ENCODE measurements at places on chromosomes 5 and 9.

DNA sequence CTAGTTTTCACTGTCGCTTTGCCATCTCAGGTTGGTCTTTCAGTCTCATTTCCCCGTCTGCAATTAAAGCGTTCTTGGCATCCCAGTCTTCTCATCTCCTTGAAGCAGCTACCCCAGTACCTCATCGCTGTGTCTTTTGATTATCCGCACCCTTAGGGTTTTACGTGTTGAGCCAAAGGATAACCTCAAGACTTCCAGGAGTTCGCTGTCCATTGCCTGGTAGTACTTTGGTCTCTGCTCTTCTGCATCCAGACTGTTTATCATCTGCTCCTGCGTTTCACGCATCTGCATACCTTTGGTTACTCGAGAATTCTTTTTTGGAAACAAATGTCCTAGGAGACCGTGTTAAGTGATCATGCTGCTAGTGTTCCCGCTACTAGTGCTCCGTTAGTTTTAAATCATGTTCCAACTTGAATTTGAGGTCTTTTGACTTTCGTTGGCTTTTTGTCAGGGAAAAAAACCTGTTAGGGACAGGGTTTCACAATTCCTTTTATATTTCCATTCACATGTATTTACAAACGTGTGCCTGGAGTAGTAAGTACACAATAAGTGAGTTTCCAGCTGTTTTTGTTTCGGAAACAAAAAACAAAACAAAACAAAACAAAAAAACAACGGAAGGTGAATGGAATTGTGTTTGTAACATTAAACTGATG is 888 bp downstream of the RABGAP1 start:
- H3K36me3 ChIP-seq: peaks cover 10% of the 10 kb centered on the region
- no peaks in the 10 kb centered on the region for H3K27me3 ChIP-seq
- peak overlapping the region; percentile 98 for H3K4me3 ChIP-seq
- DNase-seq: no peak
- H3K27ac ChIP-seq: peak overlapping the region; percentile 91

GRCh38 chr5:134561871-134562296 is 36.4 kb downstream of the JADE2 start:
- peaks cover 5% of the 10 kb centered on the region for H3K4me1 ChIP-seq
- no peak for DNase-seq
- no peaks in the 10 kb centered on the region for H3K27me3 ChIP-seq
- H3K36me3 ChIP-seq: peaks cover 10% of the 10 kb centered on the region

- no peaks in the 10 kb centered on the region for H3K4me1 ChIP-seq
- H3K27ac ChIP-seq: no peak overlapping the region
- no peak for DNase-seq
- H3K27me3 ChIP-seq: no peaks in the 10 kb centered on the region
Observed at GRCh38 chr5:57341380-57341979, 141.1 kb downstream of the ACTBL2 start.

GRCh38 chr9:93820667-93821306 is 134.4 kb downstream of the BARX1 start:
- no peak overlapping the region for H3K4me3 ChIP-seq
- no peak overlapping the region for H3K27ac ChIP-seq
- H3K36me3 ChIP-seq: no peaks in the 10 kb centered on the region
- H3K27me3 ChIP-seq: peaks cover 37% of the 10 kb centered on the region

GRCh38 chr9:81906671-81907070 is 21.6 kb upstream of the SPATA31D4 start:
- DNase-seq: no peak
- H3K4me1 ChIP-seq: no peaks in the 10 kb centered on the region
- no peaks in the 10 kb centered on the region for H3K27me3 ChIP-seq
- H3K4me3 ChIP-seq: no peak overlapping the region
- H3K36me3 ChIP-seq: no peaks in the 10 kb centered on the region

- H3K36me3 ChIP-seq: peaks cover 27% of the 10 kb centered on the region
- DNase-seq: no peak
- no peaks in the 10 kb centered on the region for H3K27me3 ChIP-seq
- H3K27ac ChIP-seq: no peak overlapping the region
Observed at GRCh38 chr9:37215381-37215780, 95.0 kb downstream of the ZCCHC7 start.

- DNase-seq: no peak
- peak overlapping the region; percentile 56 for H3K27ac ChIP-seq
- peaks cover 42% of the 10 kb centered on the region for H3K4me1 ChIP-seq
- peaks cover 1% of the 10 kb centered on the region for H3K36me3 ChIP-seq
Observed at GRCh38 chr9:133112663-133113026, 8.4 kb downstream of the RALGDS start.

DNA sequence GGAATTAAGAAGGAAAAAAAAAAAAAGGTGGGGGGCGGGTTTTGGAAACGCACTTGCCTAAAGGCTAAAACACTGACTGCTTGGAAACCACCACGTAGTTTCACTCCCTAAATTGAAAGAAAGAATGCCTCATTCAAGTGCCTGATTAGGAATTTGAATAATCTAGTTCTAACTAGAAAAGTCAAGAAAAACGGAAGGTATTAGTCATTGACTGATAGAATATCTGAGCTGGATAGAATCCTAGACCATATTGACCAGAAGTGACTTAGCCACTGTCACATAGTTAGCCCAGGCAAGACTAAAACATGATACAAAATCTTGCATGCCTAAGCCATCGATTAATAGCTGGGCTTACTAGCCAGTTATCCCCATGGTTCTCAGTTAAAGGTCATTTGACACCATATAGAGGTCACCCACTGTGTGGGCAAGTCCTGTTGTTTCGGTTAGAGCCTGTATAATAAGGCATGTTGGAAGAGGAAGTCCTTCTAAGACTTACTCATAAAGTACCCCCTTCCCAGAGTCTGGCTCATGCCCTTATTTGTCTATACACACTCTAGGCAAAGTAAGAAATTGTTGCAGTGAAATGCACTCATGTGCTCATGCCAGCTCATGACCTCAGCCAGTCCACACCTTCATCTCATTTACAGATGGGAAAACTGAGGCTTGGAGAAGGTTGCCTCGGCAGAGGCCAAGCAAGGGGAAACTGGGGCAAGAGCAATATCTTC is 40.2 kb downstream of the SH3RF2 start:
- no peaks in the 10 kb centered on the region for H3K36me3 ChIP-seq
- no peak overlapping the region for H3K4me3 ChIP-seq
- H3K27ac ChIP-seq: no peak overlapping the region
- H3K4me1 ChIP-seq: peaks cover 4% of the 10 kb centered on the region
- peaks cover 7% of the 10 kb centered on the region for H3K27me3 ChIP-seq

- H3K27ac ChIP-seq: no peak overlapping the region
- H3K36me3 ChIP-seq: no peaks in the 10 kb centered on the region
- DNase-seq: no peak
Observed at GRCh38 chr5:138820695-138821094, 54.4 kb downstream of the LRRTM2 start.

- peaks cover 15% of the 10 kb centered on the region for H3K4me1 ChIP-seq
- H3K36me3 ChIP-seq: no peaks in the 10 kb centered on the region
- DNase-seq: no peak
- H3K27ac ChIP-seq: no peak overlapping the region
- peaks cover 3% of the 10 kb centered on the region for H3K27me3 ChIP-seq
- no peak overlapping the region for H3K4me3 ChIP-seq
Observed at GRCh38 chr5:56358703-56359681, 125.9 kb upstream of the ANKRD55 start.

GRCh38 chr9:89562186-89562814 is 42.5 kb upstream of the GADD45G start:
- no peak overlapping the region for H3K4me3 ChIP-seq
- no peaks in the 10 kb centered on the region for H3K36me3 ChIP-seq
- peaks cover 13% of the 10 kb centered on the region for H3K4me1 ChIP-seq

- peak overlapping the region; percentile 99 for H3K4me3 ChIP-seq
- H3K4me1 ChIP-seq: peaks cover 68% of the 10 kb centered on the region
- peak overlapping the region; percentile 98 for H3K27ac ChIP-seq
Observed at GRCh38 chr5:119357808-119358529, 2.1 kb downstream of the TNFAIP8 start.

DNA sequence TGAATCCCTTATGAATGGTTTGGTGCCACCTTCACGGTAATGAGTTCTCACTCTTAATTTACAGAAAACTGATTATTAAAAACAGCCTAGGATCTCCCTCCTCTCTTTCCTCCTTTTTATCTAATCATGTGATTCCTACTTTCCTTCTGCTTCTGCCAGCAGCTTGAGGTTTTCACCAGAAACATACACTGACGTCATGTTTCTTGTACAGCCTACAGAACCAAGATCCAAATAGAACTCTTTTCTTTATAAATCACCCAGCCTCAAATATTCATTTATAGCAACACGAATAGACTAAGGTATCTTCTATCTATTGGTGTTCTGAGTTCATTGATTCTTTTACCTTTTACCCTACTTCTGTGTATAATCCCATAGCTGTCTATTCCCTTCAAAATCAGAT is 388.9 kb upstream of the CDH10 start:
- no peaks in the 10 kb centered on the region for H3K4me1 ChIP-seq
- H3K36me3 ChIP-seq: no peaks in the 10 kb centered on the region
- no peak overlapping the region for H3K4me3 ChIP-seq
- DNase-seq: no peak
- H3K27ac ChIP-seq: no peak overlapping the region

GRCh38 chr5:3384531-3384930 is 211.1 kb upstream of the IRX1 start:
- no peaks in the 10 kb centered on the region for H3K4me1 ChIP-seq
- H3K4me3 ChIP-seq: no peak overlapping the region
- H3K27ac ChIP-seq: no peak overlapping the region
- no peaks in the 10 kb centered on the region for H3K36me3 ChIP-seq
- DNase-seq: no peak

GRCh38 chr9:77896938-77897667 is 134.5 kb downstream of the GNAQ start:
- H3K27me3 ChIP-seq: no peaks in the 10 kb centered on the region
- H3K27ac ChIP-seq: no peak overlapping the region

DNA sequence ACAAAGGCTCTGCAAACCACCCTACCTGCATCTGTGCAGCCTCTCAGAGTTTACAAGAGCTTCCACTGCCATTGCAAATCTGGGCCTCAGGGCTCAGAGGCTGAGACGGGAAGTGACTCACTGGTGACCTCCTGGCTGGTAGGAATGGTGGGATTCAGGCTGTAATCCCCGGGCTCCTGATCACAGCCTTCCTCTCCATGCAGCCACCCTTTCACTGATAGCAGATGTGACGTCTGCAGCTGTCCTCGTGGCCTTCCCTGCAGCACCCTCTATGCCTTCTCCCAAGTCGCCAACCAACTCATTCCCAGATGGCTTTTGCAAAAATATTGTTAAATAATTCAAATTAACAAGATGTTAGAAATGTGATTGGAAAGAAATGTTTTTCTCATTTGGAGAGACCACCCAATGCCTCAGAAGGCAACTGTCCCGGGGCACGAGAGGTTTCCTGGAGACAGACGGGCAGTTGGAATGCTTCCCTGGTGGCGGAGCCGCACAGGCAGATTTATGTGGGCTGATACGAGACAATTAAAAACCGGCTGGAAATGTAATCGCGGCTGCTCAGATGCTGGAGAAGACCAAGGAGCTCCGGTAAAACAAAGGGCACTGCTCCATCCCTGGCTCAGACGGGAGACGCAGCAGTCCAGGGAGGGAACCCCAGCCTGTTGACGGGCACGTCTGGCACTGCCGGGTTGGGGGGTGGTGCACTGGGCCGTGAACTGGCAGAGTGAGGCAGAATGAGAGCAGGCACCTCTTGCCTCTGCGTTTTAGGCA is 34.4 kb upstream of the SLC25A51 start:
- no peak overlapping the region for H3K4me3 ChIP-seq
- H3K27me3 ChIP-seq: no peaks in the 10 kb centered on the region
- DNase-seq: no peak
- H3K27ac ChIP-seq: no peak overlapping the region
- no peaks in the 10 kb centered on the region for H3K36me3 ChIP-seq

DNA sequence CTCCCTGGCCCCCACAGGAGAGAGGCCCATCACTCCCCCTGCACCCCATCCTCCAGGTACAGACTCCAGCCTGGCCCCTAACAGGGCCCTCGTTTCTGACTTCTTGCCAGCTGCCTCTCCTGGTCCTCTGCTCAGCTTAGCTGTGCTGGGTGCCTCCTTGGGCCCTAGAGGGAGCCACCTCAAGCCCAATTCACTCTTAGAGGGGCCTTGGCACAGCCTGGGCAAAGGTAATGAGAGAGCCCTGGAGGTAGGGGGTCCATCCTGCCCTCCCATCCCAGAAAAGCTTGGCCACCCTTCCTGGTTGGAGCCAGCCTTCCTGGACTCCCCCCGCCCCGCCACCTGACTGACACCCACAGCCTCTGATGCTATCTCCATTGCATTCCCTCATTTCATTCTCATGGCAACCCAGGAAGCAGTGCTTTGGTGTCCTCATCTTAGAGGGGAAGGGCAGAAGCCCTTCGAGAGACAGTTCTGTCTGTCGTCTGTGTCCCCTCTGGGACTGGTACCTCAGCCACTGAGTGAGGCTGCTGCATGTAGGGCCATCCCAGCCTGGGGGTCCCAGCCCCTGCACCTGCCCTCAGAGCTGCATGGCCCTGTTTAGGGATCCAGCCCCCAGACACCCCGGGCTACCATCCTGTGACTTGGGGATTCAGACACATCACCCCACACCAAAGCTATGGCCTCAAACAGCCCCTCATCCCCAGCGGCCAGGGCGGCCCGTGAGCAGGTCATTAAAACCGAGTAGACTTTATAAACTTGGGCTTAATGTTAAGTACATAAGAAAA is 95.5 kb downstream of the BARX1 start:
- no peaks in the 10 kb centered on the region for H3K36me3 ChIP-seq
- H3K27ac ChIP-seq: no peak overlapping the region
- no peak for DNase-seq
- H3K4me1 ChIP-seq: peaks cover 4% of the 10 kb centered on the region
- no peak overlapping the region for H3K4me3 ChIP-seq
- peaks cover 55% of the 10 kb centered on the region for H3K27me3 ChIP-seq

- no peaks in the 10 kb centered on the region for H3K36me3 ChIP-seq
- no peaks in the 10 kb centered on the region for H3K4me1 ChIP-seq
- peaks cover 8% of the 10 kb centered on the region for H3K27me3 ChIP-seq
- no peak overlapping the region for H3K27ac ChIP-seq
- DNase-seq: no peak
- H3K4me3 ChIP-seq: no peak overlapping the region
Observed at GRCh38 chr9:8895861-8896224, 1096.3 kb upstream of the DMAC1 start.

GRCh38 chr5:100647461-100648230 is 112.5 kb downstream of the FAM174A start:
- H3K27me3 ChIP-seq: no peaks in the 10 kb centered on the region
- no peak overlapping the region for H3K4me3 ChIP-seq
- no peak for DNase-seq
- no peak overlapping the region for H3K27ac ChIP-seq

DNA sequence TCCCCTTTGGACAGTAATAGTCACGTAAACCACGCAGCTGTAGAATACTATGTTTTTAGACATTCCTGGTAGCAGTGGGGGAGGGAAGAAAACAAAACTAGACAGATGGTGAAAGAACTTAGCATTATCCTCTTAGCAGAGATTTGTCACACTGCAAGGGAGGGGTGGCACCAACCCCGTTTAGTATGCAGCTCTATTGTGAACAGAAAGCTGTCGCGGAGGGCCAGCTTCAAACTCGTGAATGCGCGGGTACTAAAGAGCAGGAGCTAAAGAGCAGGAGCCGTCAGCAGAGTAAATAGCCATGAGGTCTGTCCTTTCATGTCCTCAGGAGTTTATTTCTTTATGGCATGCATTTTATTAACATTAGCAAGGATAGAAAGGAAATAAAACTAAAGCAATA is 141.9 kb upstream of the SLC12A2 start:
- H3K36me3 ChIP-seq: no peaks in the 10 kb centered on the region
- no peaks in the 10 kb centered on the region for H3K27me3 ChIP-seq
- H3K27ac ChIP-seq: no peak overlapping the region
- peaks cover 1% of the 10 kb centered on the region for H3K4me1 ChIP-seq

- no peak for DNase-seq
- H3K27me3 ChIP-seq: no peaks in the 10 kb centered on the region
- no peaks in the 10 kb centered on the region for H3K36me3 ChIP-seq
- no peak overlapping the region for H3K4me3 ChIP-seq
Observed at GRCh38 chr9:25964239-25964638, 286.0 kb upstream of the TUSC1 start.

GRCh38 chr5:55222985-55223811 is 3.9 kb downstream of the MCIDAS start:
- peaks cover 36% of the 10 kb centered on the region for H3K4me1 ChIP-seq
- DNase-seq: peak; percentile 34
- H3K27me3 ChIP-seq: peaks cover 90% of the 10 kb centered on the region
- H3K36me3 ChIP-seq: no peaks in the 10 kb centered on the region
- H3K4me3 ChIP-seq: peak overlapping the region; percentile 18

All from activated naive CD8-positive, alpha-beta T cell treated with anti-CD3 and anti-CD28 coated beads for 36 hours (primary cell).